Stimulated activated CD8-positive, alpha-beta memory T cell treated with anti-CD3 and anti-CD28 coated beads, Interleukin-15, amount 100 ng/mL, for 1 hour (primary cell): ENCODE measurements at places on chromosomes 3 and 15.

- no peak for DNase-seq
Observed at GRCh38 chr15:66598095-66598815, 32.5 kb upstream of the LCTL start.

DNA sequence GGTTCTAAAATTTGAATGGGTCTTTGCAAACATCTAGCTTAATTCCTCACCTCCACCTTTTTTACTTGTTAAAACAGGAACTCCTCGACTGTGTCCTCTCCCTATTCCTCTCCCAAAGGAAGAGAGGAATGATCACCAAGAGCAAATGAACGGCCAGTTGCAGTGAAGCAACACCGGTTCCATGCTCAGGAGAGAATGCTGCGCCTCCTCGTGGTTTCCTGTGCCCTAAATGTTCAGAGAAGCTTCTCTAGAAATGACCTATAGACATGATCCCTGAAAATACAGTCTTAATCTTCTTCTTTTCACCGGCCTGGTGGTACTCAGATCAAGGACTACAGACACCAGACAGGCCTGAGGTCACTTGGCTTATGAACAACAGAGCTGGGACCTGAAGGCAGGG is 65.1 kb upstream of the GUCA1C start:
- DNase-seq = no peak

GRCh38 chr3:101185341-101185740 is 135.0 kb downstream of the IMPG2 start:
- DNase-seq = no peak

- no peak for DNase-seq
Observed at GRCh38 chr3:107308716-107309115, 68.5 kb upstream of the CCDC54 start.

DNA sequence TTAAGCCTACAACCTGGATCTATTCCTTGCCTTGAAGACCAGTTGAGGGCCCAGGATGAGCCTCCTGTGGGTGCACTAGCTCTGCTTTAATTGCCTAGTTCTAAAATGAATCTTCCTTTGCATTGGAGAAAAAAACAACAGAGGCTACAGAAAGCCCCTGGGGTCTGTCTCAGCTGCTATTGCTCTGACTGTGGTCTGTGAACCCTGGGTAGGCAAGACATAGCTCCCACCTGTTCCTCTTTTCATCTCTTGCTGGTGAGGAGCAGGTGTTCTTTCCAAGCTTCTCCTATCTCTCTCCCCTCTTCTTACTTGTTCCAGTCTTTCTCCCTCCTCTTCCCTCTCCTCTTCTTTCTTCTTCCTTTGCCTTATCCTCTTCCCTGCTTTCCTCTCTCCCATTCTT is 28.8 kb downstream of the RBP2 start:
- DNase-seq = no peak

DNA sequence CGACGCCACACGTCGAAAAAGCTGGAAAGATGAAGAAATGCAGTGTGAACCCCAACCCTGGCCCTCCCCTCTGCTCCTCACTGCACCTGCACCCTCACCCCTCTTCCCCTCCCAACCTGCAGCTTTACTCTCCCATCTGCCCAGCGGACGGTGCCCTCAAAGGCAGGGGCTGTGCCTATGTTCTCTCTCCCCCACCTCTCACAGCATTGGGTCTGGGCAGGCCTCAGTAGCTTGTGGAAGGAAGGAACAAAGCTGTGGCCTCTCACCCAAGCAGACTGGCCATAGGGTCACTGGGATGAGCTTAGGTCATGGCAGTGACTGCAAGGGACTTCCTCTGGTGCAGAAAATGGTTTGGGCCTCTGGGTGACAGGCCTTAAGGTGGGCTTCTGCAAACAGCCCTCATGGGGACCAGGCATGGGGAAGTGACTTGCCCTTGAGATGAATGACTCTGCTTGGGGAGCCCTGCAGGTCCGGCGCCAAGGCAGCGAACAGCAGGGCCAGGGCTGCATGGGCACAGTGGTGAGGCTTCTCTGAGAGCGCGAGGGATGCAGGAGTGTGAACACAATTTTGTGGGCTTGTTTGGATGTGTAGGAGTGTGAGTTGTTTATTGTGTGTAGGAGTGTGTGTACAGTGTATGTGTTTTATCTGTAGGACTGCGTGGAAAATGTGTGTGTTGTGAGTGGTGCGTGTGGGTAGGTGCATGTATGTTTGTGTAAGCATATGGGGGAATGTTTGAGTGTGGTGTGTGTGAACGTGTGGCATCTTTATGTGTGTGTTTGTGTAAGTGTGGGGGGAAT is 29.2 kb downstream of the SRPRB start:
- no peak for DNase-seq

- DNase-seq = no peak
Observed at GRCh38 chr3:194768586-194768985, 82.9 kb downstream of the FAM43A start.
